ENCODE measurements at places on chromosomes 16 and 17. TPM values are rescaled to one million over a fixed set of nuclear protein-coding genes. Genes with fewer than 3 reads are reported as not detected.
A peak's percentile ranks its signal among the peaks of the same experiment; 100 is the strongest.

Gene KRT33A
- not detected for total RNA-seq

Gene TCAP
- total RNA-seq: 2.2 TPM

Gene ESRP2
- total RNA-seq: 0.35 TPM

GRCh38 chr16:52383119-52383518, 163.8 kb downstream of the TOX3 start:
- no peaks in the 10 kb centered on the region for H3K4me1 ChIP-seq
- no peaks in the 10 kb centered on the region for H3K36me3 ChIP-seq
- H3K4me3 ChIP-seq: no peak overlapping the region
- no peaks in the 10 kb centered on the region for H3K27me3 ChIP-seq
- no peak overlapping the region for H3K27ac ChIP-seq

DNA sequence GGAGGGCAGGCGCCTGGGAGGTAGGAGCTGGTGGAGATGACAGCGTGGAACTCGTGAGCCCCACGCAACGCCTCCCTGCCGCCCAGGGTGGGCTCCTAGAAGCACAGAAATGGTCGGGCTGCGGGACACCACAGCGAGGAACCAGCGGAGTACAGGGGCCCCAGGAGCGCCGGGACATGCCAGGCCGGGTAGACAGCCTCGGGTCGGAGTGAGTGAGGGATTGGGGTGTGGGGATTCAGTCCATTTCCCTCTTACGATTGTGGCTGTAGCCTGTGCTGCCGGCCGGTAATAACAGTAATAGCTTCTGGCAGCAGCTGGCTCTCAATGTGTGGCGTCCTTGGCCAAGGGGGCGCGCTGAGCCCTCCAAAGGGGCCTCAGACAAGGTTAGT, 12.2 kb upstream of the CES3 start:
- peaks cover 5% of the 10 kb centered on the region for H3K4me1 ChIP-seq
- peaks cover 2% of the 10 kb centered on the region for H3K36me3 ChIP-seq
- H3K27ac ChIP-seq: no peak overlapping the region
- no peak for DNase-seq

- H3K4me3 ChIP-seq: no peak overlapping the region
- DNase-seq: peak; percentile 46
- H3K4me1 ChIP-seq: peaks cover 5% of the 10 kb centered on the region
- no peak overlapping the region for H3K27ac ChIP-seq
- no peaks in the 10 kb centered on the region for H3K27me3 ChIP-seq
These were observed 30.0 kb downstream of the NECAB2 start for GRCh38 chr16:83998091-83998490.
